A549 treated with Mapracorat at 1 μM for 4 hours (cell line): ENCODE measurements at places on chromosomes 7 and 10. TPM values are rescaled to one million over a fixed set of nuclear protein-coding genes. Genes with fewer than 3 reads are reported as not detected.

Gene EBLN1
- 0.14 to 0.23 TPM (median 0.16 TPM) in 4 of 5 replicates, not detected in the other for total RNA-seq

Gene LBX1
- not detected in 5 replicates for total RNA-seq

Gene ZNF488
- 11.5 to 14.5 TPM (median 13.2 TPM) in 5 replicates for total RNA-seq

Gene RSPH10B
- 0.08 to 0.11 TPM (median 0.09 TPM) in 4 of 5 replicates, not detected in the other for total RNA-seq

Gene HOXA6
- total RNA-seq, result 0.74 to 1.8 TPM (median 1.6 TPM) in 5 replicates

Gene PDE6C
- not detected in 5 replicates for total RNA-seq

Gene ZWINT
- total RNA-seq, result 79.4 to 92.9 TPM (median 84.9 TPM) in 5 replicates

Gene SEPTIN7
- 176 to 223 TPM (median 205 TPM) in 5 replicates for total RNA-seq
